ENCODE measurements at places on chromosomes 2 and 18. TPM values are rescaled to one million over a fixed set of nuclear protein-coding genes. Genes with fewer than 3 reads are reported as not detected.

DNA sequence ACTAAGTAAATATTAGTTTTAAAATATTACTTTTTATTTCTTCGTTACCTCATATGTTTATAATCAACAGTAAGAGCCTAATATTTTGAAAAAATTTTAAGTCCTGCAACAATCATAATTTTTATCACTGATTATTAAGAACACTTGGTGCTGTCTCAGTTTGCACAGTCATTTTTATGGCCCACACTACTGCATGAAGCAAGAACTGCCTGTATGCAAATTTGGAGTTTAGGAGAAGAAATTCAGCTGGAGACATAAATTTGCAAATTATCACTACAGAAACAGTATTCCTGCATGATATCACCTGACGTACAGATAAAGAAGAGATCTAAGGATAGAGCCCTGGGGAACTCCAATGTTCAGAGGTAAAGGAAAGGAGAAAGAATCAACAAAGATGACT, 144.1 kb upstream of the RBBP8 start:
- no peak for DNase-seq

GRCh38 chr18:35508746-35509338, 11.1 kb upstream of the INO80C start:
- DNase-seq = no peak

DNA sequence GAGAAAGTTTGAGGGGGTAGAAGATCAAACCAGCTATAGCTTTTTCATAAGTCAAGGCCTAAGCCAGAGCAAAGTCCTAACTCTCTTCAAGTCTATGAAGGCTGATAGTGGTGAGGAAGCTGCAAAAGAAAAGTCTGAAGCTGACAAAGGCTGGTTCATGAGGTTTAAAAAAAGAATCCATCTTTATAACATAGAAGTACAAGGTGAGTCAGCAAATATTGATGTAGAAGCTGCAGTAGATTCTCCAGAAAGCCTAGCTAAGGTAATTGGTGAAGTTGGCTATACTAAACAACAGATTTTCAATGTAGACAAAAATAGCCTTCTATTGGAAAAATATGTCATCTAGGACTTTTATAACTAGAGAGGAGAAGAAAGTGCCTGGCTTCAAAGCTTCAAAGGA, 141.4 kb upstream of the ZNF521 start:
- no peak for DNase-seq

DNA sequence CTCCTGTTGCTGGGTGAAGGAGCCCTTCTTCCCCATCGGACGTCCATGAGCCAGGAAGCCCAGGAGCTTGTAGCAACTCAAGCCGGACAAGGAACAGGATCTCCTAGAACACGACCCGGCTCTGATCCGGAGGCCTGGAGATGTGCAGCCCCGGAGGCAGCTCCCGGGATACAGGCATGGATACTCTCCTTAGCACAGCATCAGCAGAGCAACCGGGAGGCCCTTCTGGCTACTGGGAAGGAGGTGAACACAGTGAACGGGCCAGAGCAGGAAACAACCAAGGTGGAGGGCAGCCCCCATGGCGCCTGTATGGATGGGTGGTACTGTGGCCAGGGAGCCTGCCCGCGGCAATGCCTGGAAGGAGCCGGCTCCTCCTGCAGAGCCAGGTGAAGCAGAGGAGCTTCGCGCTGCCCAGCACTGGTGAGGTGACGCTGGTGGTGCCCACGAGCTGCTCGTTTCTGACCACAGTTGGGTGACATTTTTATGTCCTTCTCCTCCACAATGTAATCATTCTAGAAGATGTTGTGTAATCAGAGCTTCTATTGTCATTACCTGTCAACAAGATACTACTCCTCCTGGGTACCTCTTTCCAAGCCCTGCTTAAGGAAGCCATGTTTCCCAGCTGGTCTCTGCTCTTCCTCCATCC, 94.3 kb downstream of the TWIST2 start:
- DNase-seq = no peak

DNA sequence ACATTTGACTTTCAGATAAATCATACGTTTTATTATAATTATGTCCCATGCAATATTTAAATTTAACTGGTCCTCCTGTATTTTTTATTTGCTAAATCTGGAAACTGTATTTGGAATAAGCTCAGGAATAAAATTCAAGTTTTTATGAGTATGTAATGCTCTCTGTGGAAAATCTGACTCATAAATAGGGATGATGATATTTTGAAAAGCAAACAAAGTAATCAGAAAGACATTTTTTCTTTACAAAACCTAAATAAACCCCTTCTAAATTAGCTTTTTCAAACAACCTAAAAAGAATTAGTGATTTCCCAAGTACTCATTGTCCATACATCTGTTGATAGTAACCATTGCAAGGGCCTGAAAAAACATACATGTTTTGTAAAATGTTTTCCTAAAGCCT, 41.1 kb downstream of the ASB1 start:
- DNase-seq = no peak

DNA sequence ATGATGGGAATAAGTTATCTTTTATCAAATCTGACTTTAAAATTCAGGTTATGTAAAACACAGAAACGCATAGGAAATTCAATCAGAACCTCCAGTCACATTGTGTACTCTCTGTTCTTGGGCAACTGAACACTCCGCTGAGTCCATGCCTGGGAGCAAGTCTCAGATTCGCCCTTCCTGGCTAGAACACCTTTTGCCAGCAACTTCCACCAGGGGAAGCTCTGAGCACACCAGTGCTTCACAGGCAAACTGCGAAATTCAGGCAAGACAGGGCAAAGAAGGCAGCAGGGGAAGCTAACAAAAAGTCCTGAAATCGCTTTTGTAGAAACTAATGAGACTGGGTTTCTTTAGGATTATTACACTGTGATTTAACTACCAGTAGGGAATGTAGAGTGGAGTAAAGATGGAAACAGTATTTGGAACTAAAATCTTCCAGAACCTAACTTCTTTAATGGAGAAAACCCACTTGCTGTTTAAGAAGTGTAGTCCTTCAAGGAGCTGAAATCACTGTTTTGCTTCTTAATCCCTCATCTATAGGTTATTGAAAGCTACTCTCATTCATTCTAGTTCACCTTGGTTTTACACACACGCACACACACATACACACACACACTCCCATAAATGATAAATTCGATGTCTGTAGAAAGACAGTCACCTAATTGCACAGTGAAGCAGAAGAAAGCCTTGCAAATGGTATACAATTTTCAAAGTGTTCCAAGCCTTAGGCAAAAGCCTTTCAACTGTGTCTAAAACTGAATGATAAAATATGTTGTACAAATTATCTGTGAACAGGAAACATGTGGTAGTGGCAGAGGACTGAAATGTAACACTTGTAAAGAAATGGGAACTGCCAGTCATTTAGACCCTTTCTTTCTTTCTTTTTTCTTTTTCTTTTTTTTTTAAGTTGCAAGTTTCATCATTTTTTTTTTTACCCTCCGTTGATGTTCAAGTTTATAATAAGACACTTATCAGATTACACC, 214.5 kb downstream of the TMEM182 start:
- peak; percentile 2 for DNase-seq

AGAP1 gene
- total RNA-seq = 17.3 TPM

CLIP4 gene
- total RNA-seq = 126 TPM

G6PC2 gene
- total RNA-seq = not detected

DNA sequence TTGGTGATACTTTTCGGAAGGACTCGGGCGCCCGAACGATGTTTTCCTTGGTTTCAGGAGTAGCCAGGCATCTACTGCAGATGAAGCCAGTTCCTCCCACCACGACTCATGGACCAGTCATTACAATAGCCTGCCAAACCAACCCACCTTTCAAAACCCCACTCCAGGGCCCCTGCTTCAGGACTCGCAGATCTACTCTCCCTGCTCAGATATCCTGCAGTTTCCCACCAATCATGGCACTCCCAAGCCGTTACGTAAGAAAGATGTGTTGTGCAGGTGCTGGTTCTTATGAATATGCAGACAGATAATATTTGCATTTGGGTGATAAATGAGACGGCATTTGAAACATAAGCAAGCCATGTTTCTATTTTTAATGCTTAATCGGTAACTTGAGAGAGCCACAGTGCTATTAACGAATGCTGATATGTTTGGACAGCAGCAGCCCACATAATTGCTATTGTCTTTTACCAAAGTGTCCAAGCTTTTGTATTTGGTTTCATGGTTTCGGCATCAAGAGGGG, 3.5 kb upstream of the CYS1 start:
- no peak for DNase-seq

GRCh38 chr2:65608916-65609315, 176.5 kb upstream of the SPRED2 start:
- DNase-seq = no peak

- DNase-seq = peak; percentile 2
Observed at GRCh38 chr2:176784633-176785200, 427.9 kb upstream of the HNRNPA3 start.

SETBP1 gene
- total RNA-seq = 2.2 TPM

VAMP5 gene
- 153 TPM for total RNA-seq

- no peak for DNase-seq
Observed at GRCh38 chr2:108786008-108786353, 590 bp upstream of the CCDC138 start.

- DNase-seq = no peak
Observed at GRCh38 chr2:208573569-208573968, 167.0 kb downstream of the PTH2R start.

DNA sequence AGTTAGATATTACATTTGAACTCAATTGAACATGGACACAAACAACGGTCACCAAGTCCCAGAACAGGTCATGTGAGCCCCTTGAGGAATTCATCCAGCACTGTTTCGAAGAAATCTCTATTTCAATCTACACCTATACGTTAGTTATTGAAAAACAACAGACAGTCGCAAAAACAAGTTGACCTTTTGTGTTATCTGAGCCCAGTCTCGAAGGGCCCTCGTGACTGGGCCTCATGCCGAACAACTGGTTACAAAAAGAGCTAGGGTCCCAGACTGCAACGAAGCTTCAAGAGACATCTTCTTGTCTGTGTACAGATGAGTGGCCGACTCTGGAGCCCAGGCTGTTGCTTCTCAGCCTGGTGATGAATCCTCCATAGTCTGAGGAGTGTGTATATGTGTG, 5.3 kb upstream of the DSG2 start:
- no peak for DNase-seq

GRCh38 chr2:6535572-6535971, 330.1 kb downstream of the CMPK2 start:
- DNase-seq = no peak

GRCh38 chr2:155653176-155653575, 679.3 kb downstream of the NR4A2 start:
- no peak for DNase-seq

- DNase-seq = no peak
Observed at GRCh38 chr2:235270291-235270690, 223.6 kb upstream of the AGAP1 start.

GRCh38 chr2:9658972-9659371, 28.2 kb upstream of the YWHAQ start:
- peak; percentile 99 for DNase-seq

GRCh38 chr2:235908826-235909225, 259.4 kb downstream of the GBX2 start:
- peak; percentile 51 for DNase-seq

DPYSL5 gene
- total RNA-seq = 3.8 TPM

PTPRN gene
- total RNA-seq = 0.68 TPM

DNA sequence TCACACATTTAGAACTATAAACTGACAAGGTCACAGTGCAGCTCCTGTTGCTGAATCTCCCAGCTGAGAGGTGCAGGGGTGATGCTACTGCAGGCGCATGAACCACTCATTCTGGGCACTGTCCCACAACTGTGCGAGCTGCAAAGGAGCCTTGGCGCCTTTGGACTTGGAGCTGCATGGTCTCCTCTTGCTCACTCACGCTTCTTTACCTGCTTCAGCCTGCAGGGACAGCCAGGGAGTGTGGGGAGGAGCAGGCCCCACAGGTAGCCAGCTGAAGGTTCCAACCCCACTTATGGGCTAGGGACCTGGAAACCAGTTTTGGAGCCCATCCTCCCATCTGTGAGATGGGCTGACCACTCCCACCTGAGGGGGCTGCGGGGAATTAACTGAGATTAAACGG, 75.0 kb downstream of the UXS1 start:
- DNase-seq = no peak

DNA sequence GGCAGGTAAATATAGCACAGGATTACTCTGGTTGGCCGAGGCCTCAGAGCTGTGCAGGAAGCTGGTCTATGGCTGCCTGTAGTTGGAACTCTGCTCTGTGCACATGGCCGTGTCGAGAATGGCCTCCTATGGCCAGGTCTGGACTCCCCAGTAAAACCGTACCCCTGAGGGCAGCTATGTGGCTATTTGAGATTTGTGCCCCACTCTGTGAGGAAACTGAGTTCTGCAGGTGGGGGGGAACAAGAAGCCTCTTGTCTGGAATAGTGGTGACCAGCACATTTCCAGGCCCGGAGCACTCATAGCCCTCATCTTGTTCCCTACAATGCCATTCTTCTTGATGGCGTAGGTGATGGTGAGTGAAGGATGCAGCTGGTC, 15.0 kb upstream of the TEX51 start:
- no peak for DNase-seq

- DNase-seq = no peak
Observed at GRCh38 chr2:168015274-168015953, 232.0 kb downstream of the STK39 start.

TNFRSF11A gene
- total RNA-seq = not detected

SMYD1 gene
- 227 TPM for total RNA-seq

- no peak for DNase-seq
Observed at GRCh38 chr18:78010363-78010762, 760.7 kb downstream of the GALR1 start.

- peak; percentile 55 for DNase-seq
Observed at GRCh38 chr18:51150113-51150700, 47.3 kb downstream of the MEX3C start.

DNA sequence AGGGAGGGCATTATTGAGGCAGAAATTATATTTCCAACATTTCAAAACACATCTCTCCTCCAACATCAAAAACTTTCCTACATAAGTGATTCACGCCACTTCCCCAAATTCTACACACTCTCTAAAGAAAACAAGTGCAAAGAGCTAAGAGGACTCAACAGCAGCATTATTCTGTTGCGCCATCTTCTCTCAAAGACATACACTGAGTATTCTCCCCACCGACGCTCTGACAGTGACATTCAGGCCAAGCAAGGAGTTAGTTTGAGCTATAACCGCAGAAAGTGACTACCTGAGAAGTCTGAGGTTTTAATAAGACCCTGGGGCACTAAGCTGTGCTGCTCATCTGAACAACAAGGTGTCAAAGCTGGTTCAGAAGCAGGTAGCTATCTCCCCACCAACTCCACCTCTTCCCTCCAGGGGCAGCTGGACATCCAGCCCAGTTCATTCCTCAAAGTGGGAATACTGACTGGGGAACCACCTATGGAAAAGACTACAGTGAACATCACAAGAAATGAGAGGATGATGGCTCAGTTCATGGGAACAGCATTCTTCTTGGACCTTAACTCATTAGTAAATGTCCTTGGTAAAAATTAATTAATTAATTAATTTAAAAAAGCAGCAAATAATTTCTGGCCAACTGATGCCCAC, 309.5 kb upstream of the CCDC68 start:
- DNase-seq = no peak
